ENCODE measurements at places on chromosomes 16 and 17.
A peak's percentile ranks its signal among the peaks of the same experiment; 100 is the strongest.

DNA sequence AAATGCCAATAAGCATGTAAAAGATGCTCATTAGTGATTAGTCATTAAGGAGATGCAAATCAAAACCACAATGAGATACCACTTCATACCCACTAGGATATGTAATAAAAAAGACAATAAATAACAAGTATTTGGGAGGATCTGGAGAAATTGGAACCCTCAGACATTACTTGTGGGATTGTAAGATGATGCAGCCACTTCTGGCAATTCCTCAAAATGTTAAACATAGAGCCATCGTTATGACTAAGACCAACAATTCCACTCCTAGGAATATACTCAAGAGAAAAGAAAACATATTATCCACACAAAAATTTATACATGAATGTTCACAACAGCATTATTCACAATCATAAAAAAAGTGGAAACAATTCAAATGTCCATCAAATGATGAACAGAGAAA, 336.2 kb upstream of the PMFBP1 start:
- H3K36me3 ChIP-seq = no peaks in the 10 kb centered on the region
- H3K27me3 ChIP-seq = no peaks in the 10 kb centered on the region
- no peak for DNase-seq

GRCh38 chr16:86495756-86496261, 14.5 kb upstream of the FOXF1 start:
- DNase-seq = no peak
- no peak overlapping the region for H3K4me3 ChIP-seq

- peak overlapping the region; percentile 49 for H3K4me3 ChIP-seq
- peaks cover 15% of the 10 kb centered on the region for H3K4me1 ChIP-seq
- no peaks in the 10 kb centered on the region for H3K36me3 ChIP-seq
- H3K27me3 ChIP-seq = peaks cover 67% of the 10 kb centered on the region
- DNase-seq = no peak
Observed at GRCh38 chr17:1907909-1908698, 78.3 kb downstream of the RPA1 start.

GRCh38 chr16:287298-287811, 4.4 kb downstream of the PDIA2 start:
- H3K4me3 ChIP-seq = no peak overlapping the region
- H3K27me3 ChIP-seq = no peaks in the 10 kb centered on the region
- DNase-seq = no peak
- no peak overlapping the region for H3K27ac ChIP-seq
- no peaks in the 10 kb centered on the region for H3K4me1 ChIP-seq
- H3K36me3 ChIP-seq = peaks cover 12% of the 10 kb centered on the region

DNA sequence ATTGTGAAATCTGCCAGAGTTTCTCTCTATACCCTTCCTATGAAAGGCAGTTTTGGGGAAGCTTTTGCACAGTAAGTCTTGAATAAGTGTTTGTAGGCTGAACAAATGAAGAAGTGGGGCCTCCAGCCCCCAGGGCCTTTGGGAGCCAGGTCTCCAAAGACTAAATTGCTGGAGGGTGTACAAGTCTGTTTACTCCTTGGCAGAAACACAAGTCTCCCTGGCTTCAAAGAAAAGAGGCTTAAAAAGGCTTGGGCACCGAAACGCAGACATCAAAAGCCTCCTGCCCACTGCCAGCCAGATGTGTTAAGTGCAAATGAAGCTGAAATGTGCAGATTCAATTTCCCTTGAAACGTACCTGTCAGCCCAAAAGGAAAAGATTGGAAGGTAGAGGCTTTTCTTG, 146.3 kb downstream of the TMEM132E start:
- no peaks in the 10 kb centered on the region for H3K36me3 ChIP-seq
- DNase-seq = no peak
- H3K27ac ChIP-seq = no peak overlapping the region
- no peaks in the 10 kb centered on the region for H3K4me1 ChIP-seq
- no peaks in the 10 kb centered on the region for H3K27me3 ChIP-seq
- H3K4me3 ChIP-seq = no peak overlapping the region

- no peak overlapping the region for H3K4me3 ChIP-seq
- no peaks in the 10 kb centered on the region for H3K4me1 ChIP-seq
- DNase-seq = no peak
- H3K36me3 ChIP-seq = no peaks in the 10 kb centered on the region
- H3K27ac ChIP-seq = no peak overlapping the region
Observed at GRCh38 chr16:79988089-79988488, 387.6 kb upstream of the MAF start.

- no peaks in the 10 kb centered on the region for H3K4me1 ChIP-seq
- H3K27ac ChIP-seq = no peak overlapping the region
- no peak overlapping the region for H3K4me3 ChIP-seq
- no peaks in the 10 kb centered on the region for H3K36me3 ChIP-seq
- H3K27me3 ChIP-seq = no peaks in the 10 kb centered on the region
Observed at GRCh38 chr17:4919511-4920047, 12.5 kb upstream of the GP1BA start.

- H3K4me1 ChIP-seq = peaks cover 2% of the 10 kb centered on the region
- DNase-seq = no peak
- no peak overlapping the region for H3K4me3 ChIP-seq
- H3K27ac ChIP-seq = no peak overlapping the region
- peaks cover 12% of the 10 kb centered on the region for H3K27me3 ChIP-seq
Observed at GRCh38 chr16:79677799-79678530, 77.4 kb upstream of the MAF start.

- H3K4me1 ChIP-seq = peaks cover 15% of the 10 kb centered on the region
- H3K27me3 ChIP-seq = peaks cover 19% of the 10 kb centered on the region
- DNase-seq = no peak
- H3K36me3 ChIP-seq = no peaks in the 10 kb centered on the region
- H3K27ac ChIP-seq = no peak overlapping the region
Observed at GRCh38 chr17:5780476-5780875, 196.2 kb upstream of the NLRP1 start.

DNA sequence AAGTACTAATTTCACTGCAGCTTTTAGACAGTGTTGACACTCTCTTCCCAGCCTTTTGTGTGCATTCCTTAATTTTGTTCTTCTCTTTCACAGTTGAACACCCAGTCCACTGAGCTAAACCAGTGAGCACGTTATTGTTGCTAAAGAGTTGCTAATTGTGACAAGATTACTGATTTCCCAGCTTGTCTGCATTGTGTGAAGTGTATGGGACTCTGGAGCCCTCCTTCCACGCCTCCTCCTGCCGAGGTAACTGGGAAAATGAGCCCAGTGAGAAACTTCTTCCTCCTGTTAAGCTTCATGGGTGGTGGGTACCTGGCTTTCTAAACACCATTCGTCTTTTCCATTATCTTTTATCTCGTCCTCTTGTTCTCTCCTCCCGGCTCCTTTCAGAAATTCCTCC, 29.8 kb upstream of the DNAH17 start:
- no peak overlapping the region for H3K27ac ChIP-seq
- DNase-seq = no peak
- no peaks in the 10 kb centered on the region for H3K36me3 ChIP-seq
- H3K4me1 ChIP-seq = no peaks in the 10 kb centered on the region

DNA sequence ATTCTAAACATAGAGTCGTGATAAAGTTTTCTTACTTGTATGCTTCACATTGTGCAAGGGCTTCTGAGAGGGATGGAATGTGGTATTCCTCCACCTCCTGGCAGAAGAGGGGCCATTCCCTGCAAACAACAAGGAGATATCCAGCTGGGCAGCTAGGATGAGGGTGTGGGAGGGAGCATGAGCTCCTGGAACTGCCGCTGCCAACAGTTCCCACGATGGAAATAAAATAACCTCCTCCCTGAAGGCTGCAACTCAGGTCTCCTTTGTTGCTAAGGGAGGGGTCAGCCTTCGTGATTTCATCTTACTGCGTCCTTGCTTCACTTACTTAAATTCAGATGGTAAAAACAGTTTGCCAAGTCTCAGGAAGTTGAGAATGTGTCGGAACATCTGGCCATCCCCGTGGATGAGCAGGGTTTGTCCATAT, 15.6 kb downstream of the PLEKHG4 start:
- no peaks in the 10 kb centered on the region for H3K36me3 ChIP-seq
- H3K27ac ChIP-seq = no peak overlapping the region
- no peaks in the 10 kb centered on the region for H3K27me3 ChIP-seq
- no peaks in the 10 kb centered on the region for H3K4me1 ChIP-seq
- no peak overlapping the region for H3K4me3 ChIP-seq

GRCh38 chr16:57735755-57736418, at the start of gene KATNB1:
Gene KATNB1, plus strand, starts transcription at chr16:57735770. Its CDS starts 1,474 bp downstream, at chr16:57737244.
- peaks cover 10% of the 10 kb centered on the region for H3K4me1 ChIP-seq
- peak within 1 kb of the TSS; percentile 95 for H3K27ac ChIP-seq
- peak within 1 kb of the TSS; percentile 96 for H3K4me3 ChIP-seq

DNA sequence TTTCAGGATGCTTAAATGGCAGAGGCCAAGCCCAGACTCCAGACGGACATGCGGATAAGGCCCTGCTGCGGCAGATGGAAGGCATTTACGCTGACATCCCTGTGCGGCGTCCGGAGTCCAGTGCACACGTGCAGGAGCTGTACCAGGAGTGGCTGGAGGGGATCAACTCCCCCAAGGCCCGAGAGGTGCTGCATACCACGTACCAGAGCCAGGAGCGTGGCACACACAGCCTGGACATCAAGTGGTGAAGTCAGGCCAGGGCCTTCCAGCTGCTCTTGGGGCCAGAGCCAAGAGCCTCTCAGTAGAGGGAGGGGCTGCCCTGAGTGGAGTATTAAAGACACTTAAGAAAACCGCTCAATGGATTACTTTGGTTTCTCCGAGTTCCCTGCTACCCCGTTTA, 29.4 kb downstream of the NARF start:
- peaks cover 47% of the 10 kb centered on the region for H3K36me3 ChIP-seq
- H3K27ac ChIP-seq = peak overlapping the region; percentile 52
- H3K27me3 ChIP-seq = no peaks in the 10 kb centered on the region
- H3K4me1 ChIP-seq = peaks cover 20% of the 10 kb centered on the region
- no peak overlapping the region for H3K4me3 ChIP-seq

- no peaks in the 10 kb centered on the region for H3K27me3 ChIP-seq
- H3K27ac ChIP-seq = no peak overlapping the region
- no peak overlapping the region for H3K4me3 ChIP-seq
- no peaks in the 10 kb centered on the region for H3K4me1 ChIP-seq
Observed at GRCh38 chr16:1182950-1183907, 30.3 kb downstream of the CACNA1H start.

DNA sequence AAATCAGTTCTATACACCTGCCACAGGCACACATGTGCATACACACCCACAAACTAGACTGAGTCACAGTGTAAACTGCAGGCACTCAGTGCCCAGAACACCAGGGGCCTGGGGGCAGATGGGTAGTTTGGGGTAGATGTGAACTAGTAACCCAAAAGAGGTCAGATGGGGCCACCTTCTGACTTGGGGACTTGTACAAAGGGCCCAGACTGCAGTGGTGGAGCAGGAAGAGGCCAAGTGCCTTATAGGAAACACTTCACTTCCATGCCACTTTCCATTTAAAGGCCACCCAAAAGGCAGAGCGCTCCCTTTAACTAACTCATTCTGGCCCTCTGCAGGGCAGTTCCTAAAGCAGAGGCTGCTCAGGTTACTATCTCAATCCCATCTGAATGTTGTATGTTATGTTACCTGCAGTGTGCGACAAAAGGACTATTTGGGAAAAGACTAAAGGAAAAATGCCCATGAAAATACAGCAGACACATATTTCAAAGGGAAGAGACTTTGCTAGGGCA, 27.8 kb upstream of the ERN1 start:
- no peaks in the 10 kb centered on the region for H3K27me3 ChIP-seq
- H3K27ac ChIP-seq = no peak overlapping the region
- H3K36me3 ChIP-seq = peaks cover 7% of the 10 kb centered on the region
- H3K4me1 ChIP-seq = peaks cover 6% of the 10 kb centered on the region

DNA sequence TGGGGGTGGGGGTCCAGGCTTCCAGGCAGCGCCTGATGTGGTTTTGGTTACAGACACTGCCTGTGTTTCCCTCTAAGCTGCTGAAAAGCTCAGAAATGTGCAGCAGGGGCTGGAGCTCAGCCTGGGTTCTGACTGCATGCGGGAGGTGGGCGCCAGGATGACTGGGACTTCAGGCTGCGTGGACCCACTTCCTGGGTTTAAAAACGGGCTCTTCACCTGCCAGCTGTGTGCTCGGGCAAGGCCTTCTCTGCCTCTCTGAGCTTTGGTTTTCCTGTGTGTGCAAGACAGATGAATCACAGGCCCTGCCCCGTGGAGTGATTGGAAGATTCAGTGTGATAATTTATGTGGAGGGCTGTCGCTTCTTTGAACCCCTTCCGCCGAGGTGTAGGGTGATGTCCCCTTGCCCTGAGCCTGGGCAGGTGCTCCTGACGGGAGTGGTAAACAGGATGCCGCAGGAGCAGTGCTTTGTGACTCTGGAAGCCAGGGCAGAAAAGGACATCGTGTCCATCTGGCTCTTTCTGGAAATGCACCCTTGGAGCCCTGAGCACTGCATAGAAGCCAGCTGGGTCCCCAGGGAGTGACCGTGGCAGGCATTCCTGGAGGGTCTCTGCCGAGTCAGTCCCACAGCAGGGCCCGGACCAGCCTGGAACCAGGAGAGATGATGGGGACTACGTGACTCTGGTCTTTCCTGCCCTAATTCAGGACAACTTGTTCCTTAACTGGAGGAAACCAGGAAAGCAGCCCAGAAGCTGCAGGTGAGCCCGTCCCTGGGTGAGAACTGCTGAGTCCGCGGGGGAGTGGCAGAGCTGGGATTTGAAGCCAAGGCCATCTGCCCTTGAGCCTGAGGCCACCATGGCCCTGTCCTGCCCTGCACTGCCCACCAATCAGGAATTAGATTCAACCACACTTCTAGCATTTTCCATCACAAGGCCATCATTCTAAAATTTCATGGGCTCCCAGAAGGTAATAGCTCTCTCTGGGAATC, 28.5 kb upstream of the SLC7A5 start:
- no peaks in the 10 kb centered on the region for H3K27me3 ChIP-seq
- H3K27ac ChIP-seq = peak overlapping the region; percentile 99
- H3K4me1 ChIP-seq = peaks cover 47% of the 10 kb centered on the region
- peak overlapping the region; percentile 83 for H3K4me3 ChIP-seq
- H3K36me3 ChIP-seq = no peaks in the 10 kb centered on the region

- H3K36me3 ChIP-seq = no peaks in the 10 kb centered on the region
- no peaks in the 10 kb centered on the region for H3K27me3 ChIP-seq
- no peak for DNase-seq
- no peak overlapping the region for H3K4me3 ChIP-seq
- no peak overlapping the region for H3K27ac ChIP-seq
- peaks cover 2% of the 10 kb centered on the region for H3K4me1 ChIP-seq
Observed at GRCh38 chr16:89056592-89056991, 37.1 kb upstream of the ACSF3 start.

DNA sequence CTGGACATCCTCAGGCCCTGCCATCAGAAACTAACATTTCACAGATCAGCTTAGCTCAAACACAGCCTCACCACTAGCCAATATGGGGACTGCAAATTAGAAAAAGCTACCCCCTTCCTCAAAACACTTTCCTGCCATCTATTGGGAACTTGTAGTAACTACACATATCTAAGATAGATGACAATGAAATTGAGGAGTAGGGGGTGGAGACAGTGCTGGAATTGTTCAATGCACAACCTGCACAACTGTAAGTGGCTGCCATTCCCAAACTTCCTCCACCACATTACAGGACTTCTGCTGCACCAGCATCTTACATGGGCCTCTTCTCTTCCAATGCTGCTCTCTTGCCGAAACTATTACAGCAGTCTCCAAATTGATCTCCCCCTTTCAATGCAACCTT, 21.9 kb downstream of the AIPL1 start:
- no peaks in the 10 kb centered on the region for H3K4me1 ChIP-seq
- H3K4me3 ChIP-seq = no peak overlapping the region
- no peaks in the 10 kb centered on the region for H3K36me3 ChIP-seq
- no peak for DNase-seq
- H3K27ac ChIP-seq = no peak overlapping the region
